ENCODE measurements at places on chromosomes 6 and 20. TPM values are rescaled to one million over a fixed set of nuclear protein-coding genes. Genes with fewer than 3 reads are reported as not detected.

GRCh38 chr6:12026120-12026519, 14.0 kb downstream of the HIVEP1 start:
- DNase-seq = no peak

DNA sequence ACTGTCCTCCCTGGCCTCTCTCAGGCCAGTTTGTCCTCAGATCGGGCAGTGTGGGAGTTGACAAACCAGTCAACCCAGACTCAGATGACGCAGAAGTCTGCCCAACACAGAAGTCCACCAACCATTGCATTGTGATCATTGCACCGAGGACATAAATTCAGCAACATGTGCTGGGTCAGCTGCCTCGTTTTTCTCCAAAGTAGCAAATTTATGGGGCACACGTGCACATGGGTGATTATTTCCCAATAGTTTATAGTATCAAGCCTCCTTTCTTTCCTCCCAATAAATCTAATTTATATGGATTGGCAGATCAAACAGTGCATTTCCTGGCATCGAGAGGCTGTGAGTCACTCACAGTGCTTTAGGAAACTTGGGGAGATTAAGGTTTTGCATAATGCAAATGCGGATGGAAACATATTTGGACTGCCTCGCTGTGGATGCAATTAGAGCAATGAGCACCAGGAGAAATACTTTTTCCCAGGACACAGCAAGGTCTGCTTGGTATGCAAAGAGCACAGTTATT, 413.7 kb upstream of the SULF2 start:
- DNase-seq = no peak

GRCh38 chr6:116016846-116017545, 43.7 kb downstream of the FRK start:
- no peak for DNase-seq

The HAO1 gene
- total RNA-seq = not detected

The CRYBG1 gene
- 19.3 TPM for total RNA-seq

The EYA2 gene
- total RNA-seq = 0.16 TPM

The TRIM10 gene
- not detected for total RNA-seq

All from GM23338 (cell line).